ENCODE measurements at places on chromosomes 6 and 20. TPM values are rescaled to one million over a fixed set of nuclear protein-coding genes. Genes with fewer than 3 reads are reported as not detected.

GRCh38 chr20:51359401-51359800 is 183.1 kb downstream of the NFATC2 start:
- H3K27me3 ChIP-seq, result no peaks in the 10 kb centered on the region
- DNase-seq, result no peak
- no peak overlapping the region for H3K27ac ChIP-seq
- no peak overlapping the region for H3K4me3 ChIP-seq
- H3K36me3 ChIP-seq, result no peaks in the 10 kb centered on the region

DNA sequence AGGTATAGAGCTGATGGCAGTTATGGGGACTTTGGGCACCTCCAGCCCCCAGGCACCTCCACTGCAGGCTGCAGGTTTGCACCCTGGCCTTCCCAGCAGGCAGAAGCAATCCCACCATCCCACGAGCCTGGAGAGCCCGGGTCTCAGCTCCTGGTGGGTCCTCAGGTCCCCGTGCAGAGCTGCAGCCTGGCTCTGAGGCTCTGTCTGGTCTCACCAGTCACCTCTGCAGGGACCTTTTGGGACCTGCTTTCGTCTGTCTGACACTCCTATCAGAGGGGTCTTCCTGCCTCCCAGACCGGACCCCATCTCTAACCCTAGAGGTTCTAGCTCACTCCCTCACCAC is 41.9 kb downstream of the FGD2 start:
- no peaks in the 10 kb centered on the region for H3K27me3 ChIP-seq

- no peak overlapping the region for H3K4me3 ChIP-seq
- H3K27me3 ChIP-seq, result no peaks in the 10 kb centered on the region
- no peak for DNase-seq
- no peaks in the 10 kb centered on the region for H3K36me3 ChIP-seq
- H3K27ac ChIP-seq, result no peak overlapping the region
- H3K4me1 ChIP-seq, result no peaks in the 10 kb centered on the region
These were observed 24.8 kb upstream of the SYNDIG1 start for GRCh38 chr20:24444526-24445190.

- H3K27me3 ChIP-seq, result no peaks in the 10 kb centered on the region
- H3K27ac ChIP-seq, result no peak overlapping the region
- DNase-seq, result no peak
- H3K4me3 ChIP-seq, result no peak overlapping the region
- no peaks in the 10 kb centered on the region for H3K4me1 ChIP-seq
These were observed 737.0 kb downstream of the HDGFL1 start for GRCh38 chr6:23306251-23306950.

DNA sequence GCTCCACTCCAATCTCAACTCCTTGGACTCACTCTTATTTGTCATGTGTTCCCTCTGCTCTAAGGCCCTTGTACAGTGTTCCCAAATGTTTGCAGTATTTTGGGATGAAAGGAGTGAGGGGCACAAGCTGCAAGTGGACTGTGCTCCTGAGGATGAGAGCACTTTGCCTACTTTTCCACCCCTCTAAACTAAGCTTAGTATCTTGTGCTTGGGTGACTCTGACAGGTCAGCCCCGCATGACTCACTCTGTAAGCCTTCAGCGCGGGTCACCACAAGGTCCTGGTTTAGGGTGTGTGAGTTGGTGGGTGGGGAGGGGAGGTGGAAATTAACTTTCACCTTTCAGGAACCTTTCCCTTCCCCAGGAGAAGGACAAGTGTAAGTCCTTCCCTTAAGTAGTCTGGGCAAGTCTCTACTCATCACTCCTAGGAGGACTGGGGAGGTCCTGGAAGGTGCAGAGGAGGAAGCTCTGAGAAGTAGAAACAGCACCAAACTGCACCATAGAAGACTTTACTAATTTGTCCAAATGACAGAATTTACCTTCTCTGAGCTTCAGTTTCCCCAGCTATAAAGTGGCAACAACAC is 68.8 kb upstream of the EPB41L1 start:
- H3K4me3 ChIP-seq, result no peak overlapping the region
- H3K4me1 ChIP-seq, result no peaks in the 10 kb centered on the region
- H3K27ac ChIP-seq, result no peak overlapping the region
- no peaks in the 10 kb centered on the region for H3K36me3 ChIP-seq
- H3K27me3 ChIP-seq, result peaks cover 7% of the 10 kb centered on the region
- no peak for DNase-seq

DNA sequence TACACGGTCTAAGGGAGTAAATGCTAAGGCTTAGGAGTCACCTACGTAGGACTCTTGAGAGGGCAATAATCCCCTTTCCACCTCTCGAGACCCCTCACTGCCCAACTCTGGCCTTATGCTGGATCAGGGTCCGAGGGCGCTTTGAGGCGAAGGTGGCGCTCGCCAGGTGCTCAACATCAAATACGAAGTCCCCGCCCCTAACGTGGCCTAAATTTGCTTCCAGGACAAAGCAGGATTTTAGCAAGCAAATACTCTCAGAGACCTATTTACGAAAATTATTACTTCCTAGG is 406 bp upstream of the TRIM26 start:
- no peaks in the 10 kb centered on the region for H3K36me3 ChIP-seq
- DNase-seq, result no peak
- H3K27me3 ChIP-seq, result no peaks in the 10 kb centered on the region
- peaks cover 19% of the 10 kb centered on the region for H3K4me1 ChIP-seq

- no peaks in the 10 kb centered on the region for H3K36me3 ChIP-seq
- no peak overlapping the region for H3K27ac ChIP-seq
- no peaks in the 10 kb centered on the region for H3K27me3 ChIP-seq
- H3K4me3 ChIP-seq, result no peak overlapping the region
These were observed 398.4 kb downstream of the TBC1D32 start for GRCh38 chr6:120935908-120936307.

DNA sequence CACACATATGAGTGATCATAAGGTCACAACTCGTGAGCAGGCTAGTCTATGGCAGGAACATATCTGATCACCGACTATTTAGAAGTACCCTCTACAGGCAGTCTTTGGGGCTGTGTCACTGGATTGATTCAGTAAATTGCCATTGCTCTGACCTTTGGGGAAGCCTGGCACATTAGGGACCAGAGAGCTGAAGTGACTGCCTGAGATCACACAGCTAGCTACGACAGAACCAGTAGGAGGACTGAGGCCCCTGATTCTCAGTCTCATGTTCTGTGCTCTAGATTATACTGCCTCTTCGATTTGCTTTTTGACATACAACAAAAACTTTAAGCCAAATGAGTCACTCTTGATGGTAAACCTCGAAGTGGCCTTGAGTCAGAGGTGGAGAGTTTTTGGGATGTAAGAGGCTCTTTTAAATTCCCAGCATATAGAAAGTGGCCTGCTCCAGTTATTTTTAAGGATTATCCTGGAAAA is 247.5 kb upstream of the SUPT3H start:
- H3K27ac ChIP-seq, result no peak overlapping the region
- no peaks in the 10 kb centered on the region for H3K36me3 ChIP-seq
- H3K4me3 ChIP-seq, result no peak overlapping the region
- no peak for DNase-seq
- no peaks in the 10 kb centered on the region for H3K4me1 ChIP-seq

DNA sequence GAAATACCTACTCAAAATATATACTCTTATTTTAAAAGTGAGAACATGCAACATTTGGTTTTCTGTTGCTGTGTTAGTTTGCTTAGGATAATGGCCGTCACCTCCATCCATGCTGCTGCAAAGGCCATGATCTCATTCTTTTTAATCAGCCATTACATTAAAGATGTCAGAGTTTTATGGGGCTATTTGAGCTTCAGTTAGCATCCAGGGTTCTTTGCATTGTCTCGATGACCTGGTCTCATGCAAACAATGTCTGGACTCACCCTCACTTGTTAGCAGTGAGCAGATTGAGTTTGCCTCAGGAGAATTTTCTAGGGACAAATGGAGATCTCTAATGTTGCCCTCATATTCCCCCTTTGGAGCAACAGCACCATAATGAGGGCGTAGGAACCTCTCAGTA is 458.7 kb upstream of the AGPAT4 start:
- H3K4me1 ChIP-seq, result no peaks in the 10 kb centered on the region
- DNase-seq, result no peak
- H3K36me3 ChIP-seq, result no peaks in the 10 kb centered on the region
- no peaks in the 10 kb centered on the region for H3K27me3 ChIP-seq

- no peaks in the 10 kb centered on the region for H3K27me3 ChIP-seq
- H3K4me1 ChIP-seq, result no peaks in the 10 kb centered on the region
- DNase-seq, result no peak
- no peak overlapping the region for H3K4me3 ChIP-seq
- no peak overlapping the region for H3K27ac ChIP-seq
These were observed 20.6 kb upstream of the LCA5 start for GRCh38 chr6:79557673-79558467.

GRCh38 chr6:114418304-114418972 is 75.6 kb upstream of the HS3ST5 start:
- H3K27me3 ChIP-seq, result no peaks in the 10 kb centered on the region
- no peak for DNase-seq
- H3K4me1 ChIP-seq, result no peaks in the 10 kb centered on the region
- no peak overlapping the region for H3K27ac ChIP-seq
- H3K36me3 ChIP-seq, result no peaks in the 10 kb centered on the region

DNA sequence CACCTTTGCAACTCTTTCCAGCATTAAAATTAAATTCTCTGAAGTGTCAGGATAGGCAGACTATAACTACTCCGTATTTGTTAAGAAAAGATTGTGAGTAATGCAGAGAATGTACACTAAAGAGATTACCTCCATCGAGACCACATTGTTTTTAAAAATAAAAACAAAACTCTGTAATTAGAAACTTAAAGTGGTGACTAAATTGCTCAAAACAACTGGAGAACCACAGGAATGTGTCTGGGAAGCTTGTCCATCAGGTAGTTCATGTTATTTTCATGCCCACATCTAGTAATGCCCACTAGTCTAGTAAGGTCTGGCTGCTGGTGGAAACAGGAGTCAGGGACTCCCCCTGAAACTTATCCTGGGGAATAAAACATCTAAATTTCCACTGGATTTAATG is 103.0 kb upstream of the FOXQ1 start:
- no peaks in the 10 kb centered on the region for H3K27me3 ChIP-seq
- no peak for DNase-seq
- H3K4me1 ChIP-seq, result no peaks in the 10 kb centered on the region

DNA sequence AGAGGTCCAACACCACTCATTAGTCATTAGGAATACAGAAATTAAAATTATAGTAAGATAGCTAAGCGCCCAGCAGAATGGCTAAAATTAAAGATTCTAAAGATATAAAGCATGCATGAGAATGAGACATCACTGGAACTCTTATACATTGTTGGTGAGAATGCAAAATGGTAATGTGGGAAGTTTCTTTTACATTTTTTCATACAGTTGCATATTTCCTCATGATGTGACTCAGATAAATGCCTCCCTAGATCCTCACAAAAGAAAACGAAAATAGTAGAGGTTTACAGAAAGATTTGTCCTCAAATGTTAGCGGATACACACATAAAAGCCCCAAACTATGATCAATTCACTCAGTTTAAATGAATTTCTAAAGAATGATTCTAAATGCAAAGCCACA is 633.7 kb upstream of the GJE1 start:
- no peaks in the 10 kb centered on the region for H3K27me3 ChIP-seq
- no peak overlapping the region for H3K4me3 ChIP-seq
- no peak overlapping the region for H3K27ac ChIP-seq
- no peaks in the 10 kb centered on the region for H3K36me3 ChIP-seq
- no peak for DNase-seq

GRCh38 chr6:14211562-14211942 is 94.0 kb downstream of the CD83 start:
- peaks cover 12% of the 10 kb centered on the region for H3K4me1 ChIP-seq
- H3K27me3 ChIP-seq, result no peaks in the 10 kb centered on the region
- H3K4me3 ChIP-seq, result peak overlapping the region; percentile 61
- H3K36me3 ChIP-seq, result no peaks in the 10 kb centered on the region
- DNase-seq, result peak; percentile 37

Gene TRAM2
- total RNA-seq, result 4.1 TPM

Gene SOX18
- 2.9 TPM for total RNA-seq

Gene DEFB132
- total RNA-seq, result not detected

Gene SYTL3
- 16.7 TPM for total RNA-seq

Gene RAMACL
- total RNA-seq, result 0.46 TPM

Gene TFEB
- total RNA-seq, result 85.9 TPM

All from gastrocnemius medialis (tissue), 4 donors.